ENCODE measurements at places on chromosomes 6 and 20.

GRCh38 chr20:47093320-47093966, 198.8 kb downstream of the EYA2 start:
- no peak for DNase-seq

GRCh38 chr6:10413262-10413849, 1.5 kb downstream of the TFAP2A start:
- no peak for DNase-seq

- no peak for DNase-seq
These were observed 280.5 kb upstream of the OPRM1 start for GRCh38 chr6:153758516-153758915.

GRCh38 chr6:25536781-25537180, 115.2 kb upstream of the SCGN start:
- no peak for DNase-seq

DNA sequence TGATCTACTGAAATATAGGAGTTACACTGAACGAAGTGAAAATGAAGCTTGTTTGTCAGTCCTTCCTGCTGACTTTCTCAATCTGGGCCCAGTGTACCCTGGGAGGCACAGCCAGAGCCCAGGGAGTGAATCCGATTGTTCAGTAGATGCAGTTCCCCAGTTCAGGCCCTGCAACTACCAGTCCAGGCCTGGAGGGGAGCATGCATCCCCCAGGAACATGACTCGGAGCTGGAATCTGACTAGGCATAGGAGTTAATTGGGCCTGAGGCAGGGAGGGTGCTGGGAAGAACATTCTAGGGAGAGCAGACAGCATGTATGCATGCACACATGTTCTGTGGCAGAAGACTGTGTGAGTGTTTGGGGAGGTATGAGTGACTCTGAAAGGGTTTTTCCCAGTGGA, 42.1 kb downstream of the PHACTR3 start:
- no peak for DNase-seq

DNA sequence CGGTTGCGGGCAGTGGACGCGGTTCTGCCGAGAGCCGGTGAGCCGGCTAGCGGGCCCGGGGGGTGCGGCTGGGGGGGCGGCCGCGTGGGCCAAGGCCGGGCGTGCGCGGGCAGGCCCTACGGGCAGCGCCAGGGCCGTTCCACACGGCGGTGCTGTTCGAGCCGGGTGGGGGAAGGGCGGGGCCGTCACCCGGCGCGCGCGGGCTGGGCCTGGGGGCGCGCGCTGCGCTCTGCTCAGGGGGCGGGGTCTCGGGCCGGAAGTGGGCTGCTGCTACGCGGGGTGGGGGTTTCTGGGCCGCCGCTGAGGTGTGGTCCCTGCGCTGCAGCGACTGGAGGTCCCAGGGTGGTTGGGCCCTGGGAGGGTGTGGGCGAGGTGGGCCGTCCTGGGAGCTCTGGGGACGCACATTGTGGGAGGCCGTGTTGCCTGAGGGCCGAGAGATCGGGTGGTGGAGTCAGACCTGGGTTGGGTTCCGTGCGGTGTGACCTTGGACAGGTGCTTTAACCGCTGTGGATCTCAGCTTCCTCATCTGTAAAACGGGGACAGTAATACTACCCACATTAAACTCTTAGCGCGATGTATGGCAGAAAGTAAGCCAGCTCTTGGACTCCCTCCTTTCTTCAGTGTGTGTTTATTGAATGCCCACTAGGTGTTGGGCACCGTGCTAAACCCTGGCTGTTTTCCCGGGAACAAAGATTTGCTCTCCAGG, 391 bp downstream of the MAPRE1 start:
- peak; percentile 58 for DNase-seq

DNA sequence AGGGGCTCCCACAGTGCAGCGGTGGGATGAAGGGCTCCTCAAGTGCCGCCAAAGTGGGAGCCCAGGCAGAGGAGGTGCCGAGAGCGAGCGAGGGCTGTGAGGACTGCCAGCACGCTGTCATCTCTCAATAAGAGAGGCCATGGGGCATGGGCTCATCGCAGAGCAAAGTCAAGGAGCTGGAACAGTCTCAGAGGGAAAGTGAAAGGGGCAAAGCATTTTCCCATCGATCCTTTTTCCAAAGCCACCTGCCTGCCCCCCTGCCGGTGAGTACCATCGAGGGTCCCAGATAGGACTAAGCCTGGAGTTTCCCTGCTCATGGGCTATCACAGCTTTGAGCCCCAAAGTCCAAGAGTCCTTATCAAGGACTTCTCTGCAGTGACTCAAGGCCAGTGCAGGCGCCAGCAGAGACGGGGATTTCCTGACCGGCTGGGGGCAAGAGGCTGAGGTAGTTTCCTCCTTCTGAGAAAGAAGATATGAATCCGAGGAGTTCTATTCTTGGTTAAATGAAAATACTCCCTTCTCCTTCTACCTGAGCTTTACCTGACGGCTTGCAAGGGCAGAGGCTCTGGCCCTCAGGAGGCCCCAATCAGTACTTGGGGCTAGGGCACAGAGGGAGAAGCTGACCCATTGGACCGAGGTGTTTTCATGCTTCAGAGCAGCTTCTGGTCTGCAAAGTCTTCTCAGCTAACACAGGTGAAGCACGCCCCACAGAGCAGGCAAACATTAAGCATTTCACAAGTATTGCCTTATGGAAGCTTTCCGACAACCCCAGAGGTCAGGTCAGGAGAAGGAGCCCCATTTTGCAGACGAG, 22.6 kb downstream of the ETV7 start:
- no peak for DNase-seq

DNA sequence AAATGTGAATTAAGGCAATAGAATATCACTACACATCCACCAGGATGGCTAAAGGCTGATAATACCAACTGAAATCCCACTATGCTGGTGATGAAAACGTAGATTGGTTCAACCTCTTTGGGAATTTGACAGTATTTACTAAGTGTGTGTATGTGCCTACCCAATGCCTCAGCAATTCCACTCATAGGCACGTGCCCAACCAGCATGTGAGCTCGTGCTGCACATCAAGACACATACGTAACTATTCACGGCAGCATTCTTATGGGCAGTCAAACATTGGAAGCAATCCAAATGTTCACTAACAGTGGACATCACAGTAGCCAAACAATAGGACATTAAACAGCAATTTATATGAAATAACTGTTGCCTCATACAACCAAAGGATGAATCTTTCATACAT, 15.7 kb upstream of the AFDN start:
- no peak for DNase-seq

DNA sequence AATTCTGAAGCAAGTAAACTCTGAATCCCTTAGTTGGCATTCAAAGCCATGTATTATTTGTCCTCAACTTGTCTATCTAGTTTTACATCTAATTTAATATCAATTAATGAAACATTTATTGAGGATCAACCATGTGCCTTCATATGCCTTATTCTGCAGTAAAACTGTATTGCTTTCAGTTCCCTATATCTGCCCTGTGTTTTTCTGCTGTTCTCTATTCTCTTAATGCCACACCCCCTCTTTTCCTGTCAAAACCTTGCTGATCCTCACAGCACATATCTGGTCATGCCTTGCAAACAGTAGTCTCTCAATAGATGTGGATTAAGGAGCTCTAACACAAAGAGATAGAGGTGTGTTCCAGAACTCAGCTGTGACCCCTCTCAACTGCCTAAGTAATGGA, 2.0 kb downstream of the FIG4 start:
- DNase-seq = no peak

GRCh38 chr6:142845143-142845571, 99.8 kb downstream of the HIVEP2 start:
- no peak for DNase-seq

DNA sequence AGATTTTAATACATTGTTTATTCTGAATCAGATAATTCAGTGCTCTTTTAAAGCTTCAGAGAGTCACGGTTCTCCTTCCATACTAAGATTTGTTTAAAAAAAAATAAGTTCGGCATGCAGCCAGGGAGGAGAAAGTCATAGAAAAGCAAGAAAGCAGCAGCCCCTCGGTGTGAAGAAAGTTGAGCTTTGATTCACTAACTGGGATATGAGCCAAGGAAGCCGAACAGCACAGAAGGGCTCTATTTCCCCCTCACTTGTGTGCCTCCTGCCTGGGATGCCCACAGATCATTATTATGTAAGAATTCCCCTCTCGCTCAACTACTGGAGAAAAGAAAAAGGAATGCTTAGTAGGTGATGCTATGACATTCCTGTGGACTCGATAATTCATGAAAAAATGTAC, 69.3 kb upstream of the SYNJ2 start:
- DNase-seq = peak; percentile 92

GRCh38 chr20:62938105-62938888, at the start of gene GID8:
TSS of gene GID8 (plus strand) at chr20:62938147. CDS start at chr20:62941503, 3,356 bp downstream.
- DNase-seq = no peak

GRCh38 chr6:27136978-27137814, 110.3 kb upstream of the PRSS16 start:
- no peak for DNase-seq

DNA sequence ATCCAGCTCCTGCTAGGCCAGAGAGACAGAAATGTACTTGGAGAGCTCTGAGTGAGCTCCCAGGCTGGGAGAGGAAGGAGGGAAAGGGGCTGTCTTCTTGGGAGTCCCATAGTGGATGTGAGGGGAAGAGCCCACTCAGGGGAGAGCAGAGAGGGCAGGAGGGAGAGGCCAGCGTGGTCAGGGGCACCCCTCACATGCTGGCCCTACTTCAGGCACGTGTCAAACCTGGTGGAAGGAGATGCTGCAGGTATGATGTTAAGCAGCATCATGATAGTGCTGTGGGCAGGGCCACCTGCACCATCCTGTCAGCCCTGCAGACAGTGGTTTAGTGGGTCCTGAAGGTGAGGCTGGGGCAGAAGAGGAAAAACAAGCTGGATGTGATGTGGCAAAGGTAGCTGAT, 265.4 kb upstream of the RNF24 start:
- DNase-seq = no peak

DNA sequence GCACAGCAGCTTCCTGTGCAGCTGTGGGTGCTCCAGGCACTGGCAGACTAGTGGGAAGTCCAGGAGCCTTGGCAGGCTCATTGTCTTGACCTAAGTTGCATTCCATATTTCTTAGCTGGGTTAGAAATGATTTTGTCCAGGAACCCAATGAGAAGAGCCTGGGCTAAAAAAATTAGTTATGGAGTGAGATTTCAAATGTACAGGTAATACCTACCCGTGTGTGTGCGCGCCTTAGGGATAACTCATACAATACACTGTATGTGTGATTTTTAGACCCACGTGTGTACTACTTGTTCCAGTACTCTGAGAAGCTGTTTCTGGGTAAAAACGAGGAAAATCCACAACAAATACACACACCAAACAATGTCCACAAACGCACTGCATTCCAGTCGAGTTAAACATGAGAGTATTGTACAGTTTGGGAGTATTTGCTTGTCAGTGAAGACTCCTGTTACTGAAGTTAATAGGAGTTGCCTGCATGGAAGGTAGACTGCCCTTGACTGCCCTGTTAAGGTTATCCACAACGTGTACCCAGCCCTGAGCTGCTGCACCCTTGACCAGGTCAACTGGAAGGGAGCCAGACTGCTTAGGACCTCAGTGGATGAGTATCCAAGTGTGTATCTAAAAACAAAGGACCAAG, 1.4 kb downstream of the PAQR8 start:
- no peak for DNase-seq

GRCh38 chr20:38612751-38613515, 11.3 kb downstream of the ARHGAP40 start:
- DNase-seq = no peak

DNA sequence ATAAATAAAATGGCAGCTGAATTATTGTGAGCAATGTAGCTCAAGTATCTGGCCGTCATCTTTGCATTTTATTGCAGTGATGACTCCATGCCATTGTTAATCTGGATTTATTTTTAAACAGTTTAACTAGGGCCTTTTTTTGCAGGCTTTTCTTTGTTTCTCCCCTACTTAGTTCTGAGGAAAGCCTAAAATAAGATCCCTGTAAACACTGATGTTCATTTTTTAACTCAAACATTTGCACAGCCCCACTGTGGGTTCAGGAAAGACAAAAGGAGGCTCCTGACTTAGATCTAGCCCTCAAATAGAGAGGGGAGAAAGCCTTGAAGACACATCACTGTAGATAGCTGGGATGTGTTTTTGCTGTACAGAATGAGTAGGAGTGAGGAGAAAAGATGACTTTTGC, 69.2 kb downstream of the PLEKHG1 start:
- no peak for DNase-seq

DNA sequence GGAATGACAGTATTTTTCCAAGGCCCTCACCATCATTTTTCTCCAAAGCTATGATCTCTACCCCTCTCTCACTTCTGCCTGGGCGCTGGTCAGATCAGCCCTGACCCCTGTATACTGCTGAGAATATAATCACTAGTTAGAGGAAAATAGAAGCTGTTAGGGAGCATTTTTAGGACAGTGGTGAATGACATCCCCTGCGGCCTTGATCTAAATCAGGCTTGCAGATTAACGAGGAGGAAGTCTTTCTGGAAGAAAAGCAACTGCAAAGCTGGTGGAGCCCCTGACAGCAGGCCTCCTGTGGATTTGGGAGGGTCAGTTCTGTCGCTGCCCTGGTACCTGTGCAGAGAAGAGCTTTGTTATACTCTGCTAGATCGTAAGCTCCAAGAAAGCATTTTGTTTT, 107.9 kb downstream of the RPP40 start:
- DNase-seq = no peak

DNA sequence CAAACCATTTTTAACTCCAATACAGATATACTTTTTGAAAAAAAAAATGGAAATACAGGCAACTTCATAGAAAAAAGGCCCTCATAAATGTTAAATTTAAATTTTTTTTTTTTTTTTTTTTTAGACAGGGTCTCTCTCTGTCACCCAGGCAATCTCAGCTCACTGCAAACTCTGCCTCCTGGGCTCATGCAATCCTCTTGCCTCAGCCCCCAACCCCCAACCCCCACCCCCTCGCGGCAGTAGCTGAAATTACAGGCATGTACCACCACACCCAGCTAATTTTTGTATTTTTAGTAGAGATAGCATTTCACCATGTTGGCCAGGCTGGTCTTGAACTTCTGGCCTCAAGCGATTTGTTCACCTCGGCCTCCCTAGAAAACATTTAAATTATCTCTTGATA, 12.8 kb upstream of the ULBP3 start:
- DNase-seq = no peak

DNA sequence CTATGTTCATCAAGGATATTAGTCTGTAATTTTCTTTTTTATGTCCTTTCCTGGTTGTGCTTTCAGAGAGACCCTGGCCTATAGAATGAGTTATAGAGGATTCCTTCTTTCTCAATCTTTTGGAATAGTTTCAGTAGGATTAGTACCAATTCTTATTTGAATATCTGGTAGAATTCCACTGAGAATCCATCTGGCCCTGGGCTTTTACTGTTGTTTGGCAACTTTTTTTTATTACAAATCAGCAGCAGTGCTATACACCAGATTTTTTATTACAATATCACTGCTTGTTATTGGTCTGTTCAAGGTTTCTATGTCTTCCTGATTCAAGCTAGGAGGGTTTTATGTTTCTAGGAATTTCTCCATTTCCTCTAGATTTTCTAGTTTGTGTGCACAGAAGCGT, 50.0 kb upstream of the NRSN1 start:
- no peak for DNase-seq

DNA sequence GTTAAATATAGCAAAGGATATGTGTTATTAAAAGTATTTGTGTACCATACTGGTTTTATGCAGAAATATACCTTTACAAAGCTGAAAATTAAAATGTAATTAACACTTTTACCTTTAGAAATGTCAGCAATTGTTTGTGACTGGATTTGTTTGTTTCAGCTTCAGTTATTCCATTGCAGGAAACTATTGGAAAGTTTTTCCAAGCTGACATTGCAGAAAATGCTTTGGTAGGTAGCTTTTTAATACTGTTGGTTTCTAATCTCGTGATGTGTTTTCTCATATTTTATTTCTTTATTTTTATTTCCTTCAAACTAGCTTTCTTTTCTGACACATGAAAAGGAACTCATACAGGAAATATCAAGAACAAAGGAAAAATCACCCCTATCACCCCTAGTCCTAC, 8.2 kb downstream of the NDUFAF5 start:
- DNase-seq = no peak
